ENCODE measurements at places on chromosomes 7 and 10. TPM values are rescaled to one million over a fixed set of nuclear protein-coding genes. Genes with fewer than 3 reads are reported as not detected.
A peak's percentile ranks its signal among the peaks of the same experiment; 100 is the strongest.

Gene CLEC2L
- total RNA-seq, result not detected

DNA sequence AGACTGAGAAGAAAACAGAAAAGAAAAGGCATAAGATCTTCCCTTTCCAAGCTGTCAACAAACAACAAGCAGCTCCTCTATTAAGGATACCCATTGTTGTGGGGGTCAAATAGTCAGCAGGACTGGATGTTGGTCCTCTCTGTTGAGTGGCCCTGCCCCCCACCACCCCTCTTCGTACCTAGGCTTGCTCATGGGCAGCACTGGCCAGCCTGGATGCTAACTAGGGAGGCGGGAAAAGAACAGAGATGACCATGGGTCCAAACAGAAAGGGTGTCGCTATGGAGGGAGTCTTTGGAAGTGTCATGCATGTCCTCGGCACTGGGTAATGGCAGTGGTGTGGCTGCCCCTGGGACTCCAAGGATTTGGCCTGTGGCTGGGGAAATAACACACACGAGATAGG is 45.6 kb downstream of the SPDYE5 start:
- no peak for DNase-seq

DNA sequence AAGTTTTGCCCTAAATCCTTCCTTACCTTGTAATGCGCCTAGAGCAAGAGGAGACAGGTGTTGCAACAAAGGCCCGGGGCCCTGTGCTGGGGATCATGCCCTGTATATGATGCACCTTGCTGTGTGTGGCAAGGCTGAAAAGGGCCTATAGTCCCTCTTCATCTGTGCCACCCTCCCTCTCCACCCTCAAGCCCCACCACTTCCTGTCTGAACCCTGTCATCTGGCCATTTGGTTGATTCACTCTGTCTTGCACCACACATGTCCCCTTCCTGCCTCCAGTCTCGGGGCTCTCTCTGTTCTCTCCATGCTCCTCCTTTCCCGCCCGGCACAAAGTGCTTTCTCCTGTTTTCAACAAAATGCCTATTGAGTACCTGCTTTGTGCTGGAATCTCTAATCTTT is 11.5 kb upstream of the MALSU1 start:
- DNase-seq, result peak; percentile 44

Gene PAX4
- total RNA-seq, result not detected

Gene HKDC1
- total RNA-seq, result 0.30 TPM

GRCh38 chr10:100192350-100192749 is 6.5 kb upstream of the ERLIN1 start:
- no peak for DNase-seq

GRCh38 chr10:76759681-76760080 is 877.9 kb downstream of the KCNMA1 start:
- DNase-seq, result no peak

Gene TWIST1
- 19.1 TPM for total RNA-seq

DNA sequence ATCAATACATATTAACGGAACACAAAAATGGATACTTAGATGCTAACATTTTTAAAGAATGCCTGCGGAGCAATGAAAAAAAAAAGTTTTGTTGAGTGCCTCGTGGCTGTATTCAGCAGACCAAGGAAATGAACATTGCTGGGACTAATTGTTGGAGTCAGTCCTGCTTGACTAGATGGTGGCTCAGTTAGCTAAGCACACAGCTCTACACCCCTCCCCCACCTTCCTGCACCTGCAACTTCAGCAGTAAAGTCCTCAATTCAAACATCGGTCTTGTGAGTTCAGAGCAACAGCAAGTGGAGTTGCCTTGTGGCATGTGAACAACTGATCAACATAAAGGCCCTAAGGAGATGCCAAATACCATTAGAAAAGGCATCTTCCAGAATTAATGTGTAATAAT is 326.0 kb upstream of the NPSR1 start:
- DNase-seq, result no peak

DNA sequence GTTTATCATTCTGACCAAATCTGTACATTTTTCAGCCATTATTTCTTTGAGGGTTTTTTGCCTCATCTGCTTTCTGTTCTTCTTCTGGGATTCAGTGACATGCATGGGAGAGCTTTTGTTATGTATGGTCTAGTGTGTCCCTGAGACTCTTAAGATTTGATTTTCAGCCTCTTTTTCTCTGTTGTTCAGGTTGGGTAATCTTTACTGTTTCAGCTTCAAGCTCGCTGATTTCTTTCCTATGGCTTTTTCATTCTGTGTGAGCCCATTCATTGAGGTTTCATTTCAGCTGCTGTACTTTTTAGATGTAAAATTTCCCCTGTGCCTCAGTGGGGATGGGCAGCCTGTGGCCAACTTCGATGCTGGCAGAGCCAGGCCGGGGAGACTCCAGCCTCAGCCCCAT is 38.1 kb downstream of the FOXK1 start:
- no peak for DNase-seq

Data from HT1080 (cell line).